ENCODE measurements at places on chromosomes 6 and 20. TPM values are rescaled to one million over a fixed set of nuclear protein-coding genes. Genes with fewer than 3 reads are reported as not detected.
A peak's percentile ranks its signal among the peaks of the same experiment; 100 is the strongest.

Gene HLA-A
- total RNA-seq: 412 TPM

Gene NECAB3
- total RNA-seq: 47.5 TPM

Gene RBM24
- 60.7 TPM for total RNA-seq

Gene PPP1R16B
- not detected for total RNA-seq

Gene HLA-DQB2
- not detected for total RNA-seq

Gene BPIFB2
- not detected for total RNA-seq

DNA sequence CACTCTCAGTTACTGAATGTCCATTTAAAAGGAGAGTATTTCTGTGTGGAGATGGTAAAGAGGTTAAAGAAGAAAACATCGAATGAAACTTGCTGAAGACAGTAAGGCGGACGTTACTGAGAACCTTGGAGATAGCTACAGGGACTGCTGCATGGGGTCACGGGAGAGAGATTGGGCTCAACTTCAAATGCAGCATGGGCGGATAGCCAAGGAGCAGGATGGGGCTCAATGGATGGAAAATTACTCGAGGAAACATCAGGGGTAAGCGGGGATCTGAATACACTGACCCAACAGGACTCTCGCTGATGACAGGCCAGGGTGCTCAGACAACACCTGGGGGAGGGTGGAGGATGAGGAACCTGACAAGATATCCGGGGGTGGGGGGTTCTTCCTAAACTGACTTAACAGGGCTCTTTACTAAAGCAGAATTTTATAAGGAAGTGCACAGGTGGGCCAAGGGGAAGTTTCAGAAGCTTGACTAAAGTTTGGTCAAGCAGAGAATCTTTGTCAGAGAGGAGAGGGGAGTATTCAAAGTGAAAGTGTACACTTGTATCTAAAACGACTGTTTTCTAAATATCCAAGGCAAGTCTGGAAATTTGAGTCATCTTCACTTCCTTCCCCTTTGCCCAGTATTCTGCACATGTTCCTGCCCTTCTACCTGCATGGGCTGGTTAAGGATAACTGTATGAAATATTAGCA is 22.8 kb downstream of the ECT2L start:
- DNase-seq: no peak

DNA sequence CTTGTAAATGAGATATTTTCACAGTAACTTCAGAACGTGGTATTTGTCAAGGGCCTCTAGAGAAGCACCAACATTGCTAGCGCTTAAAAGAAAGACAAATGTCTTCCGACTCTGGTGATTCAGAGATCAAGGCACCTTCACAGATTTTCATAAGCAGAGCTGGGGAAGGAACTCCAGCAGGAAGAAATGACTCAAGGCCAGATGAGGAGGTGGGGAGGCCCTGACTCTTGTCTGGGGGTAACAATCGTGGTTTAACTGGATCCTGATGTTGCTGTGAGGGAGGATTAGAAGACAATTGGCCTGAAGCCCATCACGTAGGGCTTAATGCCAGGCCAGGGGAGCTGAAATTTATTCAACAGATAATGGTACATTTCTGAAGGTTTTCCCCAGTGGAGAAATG is 122.9 kb upstream of the QKI start:
- DNase-seq: no peak

- DNase-seq: no peak
These were observed 382.6 kb downstream of the SMOC2 start for GRCh38 chr6:168823397-168824212.

GRCh38 chr6:24974182-24975171 is 38.7 kb upstream of the RIPOR2 start:
- DNase-seq: peak; percentile 17

DNA sequence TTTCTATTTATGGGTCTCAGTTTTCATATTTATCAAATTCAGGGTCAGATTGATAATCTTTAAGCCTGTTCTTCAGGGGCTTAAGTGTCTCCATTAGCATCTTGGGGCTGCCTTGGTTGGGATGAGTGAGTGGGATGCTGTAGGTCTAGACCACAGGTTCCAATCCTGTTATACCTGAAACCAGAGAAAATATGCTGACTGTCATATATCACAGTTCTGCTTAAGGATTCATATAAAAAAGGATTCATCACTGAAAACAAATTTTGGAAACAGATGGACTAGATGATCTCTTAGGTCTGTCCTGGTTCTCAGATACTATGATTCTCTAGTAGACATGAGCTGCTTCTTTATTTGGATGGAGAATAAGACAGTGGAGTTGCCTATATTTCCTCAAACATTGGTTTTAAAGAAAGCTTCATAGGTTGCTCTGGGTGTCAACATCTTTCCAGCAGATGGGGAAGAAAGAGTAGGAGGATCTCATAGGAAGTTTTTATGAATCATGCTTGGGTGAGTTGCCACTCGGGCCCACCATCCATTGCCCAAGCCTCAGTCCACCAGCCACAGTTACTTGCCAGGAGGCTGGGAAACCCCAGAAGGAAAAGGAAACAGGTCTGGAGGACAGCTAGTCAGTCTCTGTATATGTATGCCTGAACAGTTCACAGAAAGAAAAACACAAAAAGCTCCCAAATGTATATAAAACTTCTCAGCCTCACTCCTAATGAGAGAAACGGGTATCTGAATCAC is 42.9 kb upstream of the MAP7 start:
- peak; percentile 35 for DNase-seq

DNA sequence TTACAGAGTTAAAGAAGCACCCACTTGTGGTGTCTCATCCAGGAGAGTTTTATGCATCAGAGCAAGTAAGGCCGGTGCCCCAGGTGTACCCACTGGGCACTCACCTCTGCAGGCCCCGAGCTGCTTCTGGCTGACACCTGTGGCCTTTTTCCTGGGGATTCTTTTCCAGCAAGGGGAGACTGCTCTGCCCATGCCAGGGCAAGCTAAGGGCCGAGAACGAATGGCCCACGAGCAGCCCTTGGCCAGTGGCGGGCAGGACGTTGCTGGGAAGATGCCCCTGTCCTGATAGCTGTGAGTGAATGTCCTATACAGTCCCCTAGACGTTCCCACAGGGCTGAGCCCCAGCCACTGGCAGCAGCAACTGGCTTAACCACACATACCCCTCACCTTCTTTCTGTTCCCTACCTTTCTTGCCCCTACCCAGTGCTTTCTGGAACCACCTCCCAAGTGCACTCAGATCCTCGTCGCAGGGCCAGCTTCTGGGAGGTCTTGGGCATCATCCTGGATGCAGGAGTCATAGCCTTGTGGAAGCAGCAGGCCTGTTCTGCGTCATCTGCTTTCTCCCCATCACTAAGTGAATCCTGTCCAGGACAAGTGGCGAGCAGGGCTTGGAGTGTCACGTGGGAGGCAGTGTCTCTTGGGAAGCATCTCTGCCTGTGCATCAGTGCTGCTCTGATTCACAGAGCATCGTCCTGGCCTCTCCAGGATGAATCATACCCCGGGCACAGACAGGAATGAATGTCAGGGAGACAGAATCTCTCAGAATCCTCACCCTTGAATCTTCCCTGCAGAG is 32.5 kb downstream of the SYNDIG1 start:
- peak; percentile 29 for DNase-seq

DNA sequence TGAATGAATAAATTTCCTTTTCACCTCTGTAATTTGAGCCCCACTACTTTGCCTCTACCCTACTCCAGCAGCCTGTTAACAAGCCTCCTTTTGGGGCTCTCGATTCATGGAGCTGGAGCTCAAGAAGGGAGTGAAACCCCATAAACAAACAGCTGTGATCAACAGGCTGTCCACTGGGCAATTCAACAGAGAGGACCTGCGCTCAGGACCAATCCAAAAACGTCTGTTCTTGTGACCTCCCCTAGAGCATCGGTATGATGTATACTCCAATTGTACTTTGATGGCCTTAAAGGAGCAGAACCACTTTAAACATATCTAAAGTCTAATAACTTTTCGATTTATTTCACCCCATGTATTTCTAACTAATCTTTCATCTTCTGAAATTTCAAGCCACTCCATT is 37.4 kb downstream of the HIVEP2 start:
- peak; percentile 74 for DNase-seq

- peak; percentile 93 for DNase-seq
These were observed 56.9 kb downstream of the JPH2 start for GRCh38 chr20:44129911-44130718.

- DNase-seq: peak; percentile 5
These were observed 109.1 kb downstream of the TSHZ2 start for GRCh38 chr20:53080969-53081871.

DNA sequence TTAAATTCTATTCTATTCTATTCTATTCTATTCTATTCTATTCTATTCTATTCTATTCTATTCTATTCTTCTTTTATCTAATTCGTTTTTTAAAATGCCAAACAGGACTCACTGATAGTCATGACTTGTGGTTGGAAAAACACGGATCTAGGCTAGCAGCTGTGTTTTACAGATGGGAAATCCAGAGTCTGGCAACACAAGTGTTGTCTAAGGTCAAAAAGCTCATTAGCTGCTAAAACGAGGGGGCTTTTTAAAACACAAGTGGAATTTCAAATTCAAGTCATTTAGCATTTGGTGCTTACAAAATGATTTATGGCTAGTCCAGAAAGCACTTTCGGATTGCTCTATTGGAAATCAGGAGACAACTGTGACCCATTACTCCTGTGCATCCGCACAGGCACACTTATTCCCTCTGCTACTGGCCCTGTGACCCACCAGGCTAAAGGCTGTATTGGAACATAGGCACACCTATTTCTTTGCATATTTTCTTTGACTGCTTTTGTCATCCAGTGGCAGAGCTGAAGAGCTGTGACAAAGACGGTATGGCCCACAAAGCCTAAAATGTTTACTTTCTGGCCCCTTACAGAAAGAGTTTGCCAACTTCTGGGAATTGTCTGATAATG is 17.8 kb upstream of the MLIP start:
- DNase-seq: no peak

DNA sequence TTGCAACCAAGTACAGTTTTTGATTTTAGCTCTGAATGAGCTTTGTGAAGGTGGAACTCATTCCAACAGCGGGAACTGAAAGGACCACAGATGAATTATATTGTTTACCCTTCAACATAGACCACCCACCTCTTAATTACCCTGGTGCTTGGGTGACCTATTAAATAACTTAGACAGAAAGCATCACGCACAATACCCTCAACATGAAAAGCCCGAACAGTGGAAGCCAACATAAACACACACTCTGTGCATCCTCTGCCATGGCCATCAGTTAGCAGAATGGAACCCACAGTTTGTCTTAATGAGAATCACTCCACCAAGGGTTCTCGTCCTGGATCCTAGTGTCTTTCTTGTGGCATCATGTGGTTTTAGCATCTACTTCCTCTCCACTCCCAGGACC is 60.5 kb downstream of the FOXF2 start:
- DNase-seq: no peak

DNA sequence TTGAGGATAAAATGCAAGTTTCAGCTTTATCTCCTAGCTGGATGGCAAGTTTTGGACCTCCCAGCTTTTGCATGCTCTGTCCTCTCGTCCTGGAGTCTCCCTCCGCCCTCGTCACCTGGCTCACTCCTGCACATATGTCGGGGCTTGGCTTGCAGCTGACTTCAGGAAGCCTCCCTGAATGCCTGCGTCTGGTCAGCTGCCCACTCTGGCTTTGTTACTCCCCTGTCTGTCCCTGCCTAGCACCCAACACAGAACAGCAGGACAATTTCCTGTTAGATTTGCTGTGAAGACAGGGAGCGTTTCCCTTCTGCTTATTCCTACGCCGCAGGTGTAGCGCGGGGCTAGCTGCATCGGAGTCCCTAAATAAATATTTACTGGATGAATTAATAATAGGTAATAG is 5.4 kb downstream of the JPH2 start:
- DNase-seq: no peak

GRCh38 chr6:88301256-88301655 is 135.1 kb upstream of the CNR1 start:
- DNase-seq: no peak

DNA sequence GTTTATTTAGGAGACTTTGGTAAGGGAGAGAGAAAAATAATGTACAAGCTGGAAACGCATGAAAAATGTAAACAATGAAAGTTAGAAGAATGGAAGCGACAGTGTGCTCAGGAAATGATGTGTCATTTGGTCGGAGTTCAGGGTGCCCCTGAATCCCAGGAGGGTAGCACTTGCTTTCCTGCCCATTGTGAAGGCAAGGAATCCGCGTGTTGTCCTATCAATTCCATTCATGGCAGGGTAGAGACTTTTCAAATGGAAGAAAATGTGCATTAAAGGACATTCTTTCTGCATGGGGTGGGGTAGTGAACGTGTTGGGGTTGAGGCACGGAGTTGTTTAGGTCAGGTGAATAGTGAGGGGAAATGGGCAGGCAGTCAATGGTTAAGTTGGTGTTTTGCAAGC is 33.7 kb downstream of the GCNT2 start:
- no peak for DNase-seq

All from LHCN-M2 (cell line).